Activated T-helper 1 cell treated with anti-CD3 and anti-CD28 coated beads, Interleukin-12 subunit alpha, Interleukin-12 subunit beta, Interleukin-2, Interleukin-4 antibody, amounts not matched to agents 30 ng/mL and 10 ng/mL and 1 ng/mL, durations not matched to agents 14 hours and 24 hours and 36 hours (primary cell): ENCODE measurements at places on chromosomes 11 and 22. TPM values are rescaled to one million over a fixed set of nuclear protein-coding genes. Genes with fewer than 3 reads are reported as not detected.
A peak's percentile ranks its signal among the peaks of the same experiment; 100 is the strongest.

GRCh38 chr11:9529334-9529650 is 44.2 kb upstream of the WEE1 start:
- H3K36me3 ChIP-seq: peaks cover 21% of the 10 kb centered on the region
- H3K27me3 ChIP-seq: no peaks in the 10 kb centered on the region
- no peak overlapping the region for H3K4me3 ChIP-seq
- H3K27ac ChIP-seq: no peak overlapping the region

- H3K4me3 ChIP-seq: no peak overlapping the region
- no peaks in the 10 kb centered on the region for H3K4me1 ChIP-seq
- H3K27ac ChIP-seq: no peak overlapping the region
- H3K36me3 ChIP-seq: no peaks in the 10 kb centered on the region
- no peaks in the 10 kb centered on the region for H3K27me3 ChIP-seq
Observed at GRCh38 chr11:102244681-102245409, 72.4 kb upstream of the BIRC3 start.

- H3K4me3 ChIP-seq: no peak overlapping the region
- H3K27me3 ChIP-seq: no peaks in the 10 kb centered on the region
- H3K4me1 ChIP-seq: peaks cover 7% of the 10 kb centered on the region
Observed at GRCh38 chr22:38226853-38227649, 25.3 kb downstream of the MAFF start.

DNA sequence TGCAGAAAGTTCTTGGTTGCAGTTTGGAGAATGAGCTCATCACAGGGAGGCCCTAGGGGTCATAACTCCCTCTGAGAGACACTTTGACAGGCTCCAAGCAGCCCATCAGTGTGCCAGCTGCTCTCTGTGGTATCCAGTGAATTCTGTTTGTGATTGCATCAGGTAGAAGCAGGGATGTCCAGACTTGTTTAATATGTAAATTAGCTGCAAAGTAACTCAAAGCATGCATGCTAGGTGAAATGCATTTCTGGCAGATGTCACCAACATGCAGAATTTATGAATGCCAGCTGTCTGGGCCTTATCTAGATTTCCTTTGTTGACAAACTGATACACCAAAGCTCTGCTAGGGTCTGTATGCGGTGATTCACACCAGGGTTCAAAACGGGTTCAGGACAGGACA is 123.6 kb upstream of the MTNR1B start:
- H3K4me3 ChIP-seq: no peak overlapping the region
- DNase-seq: no peak
- H3K36me3 ChIP-seq: no peaks in the 10 kb centered on the region

DNA sequence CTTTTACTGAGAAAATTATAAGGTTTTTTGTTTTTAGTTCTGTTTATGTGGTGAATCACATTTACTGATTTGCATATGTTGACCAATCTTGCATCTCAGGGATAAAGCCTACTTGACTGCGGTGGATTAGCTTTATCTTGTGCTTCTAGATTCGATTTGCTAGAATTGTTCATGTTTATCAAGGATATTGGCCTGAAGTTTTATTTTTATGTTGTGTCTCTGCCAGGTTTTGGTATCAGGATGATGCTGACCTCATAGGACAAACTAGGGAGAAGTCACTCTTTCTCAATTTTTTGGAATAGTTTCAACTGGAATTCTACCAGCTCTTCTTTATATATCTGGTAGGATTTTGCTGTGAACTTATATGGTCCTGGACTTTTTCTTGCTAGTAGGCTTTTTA is 504.8 kb downstream of the ETS1 start:
- no peaks in the 10 kb centered on the region for H3K36me3 ChIP-seq
- DNase-seq: no peak
- H3K27me3 ChIP-seq: peaks cover 5% of the 10 kb centered on the region
- no peak overlapping the region for H3K4me3 ChIP-seq
- no peak overlapping the region for H3K27ac ChIP-seq

GRCh38 chr11:929405-929804 is 3.7 kb downstream of the AP2A2 start:
- no peak overlapping the region for H3K4me3 ChIP-seq
- H3K27me3 ChIP-seq: no peaks in the 10 kb centered on the region
- H3K4me1 ChIP-seq: peaks cover 45% of the 10 kb centered on the region
- H3K36me3 ChIP-seq: peaks cover 4% of the 10 kb centered on the region
- no peak overlapping the region for H3K27ac ChIP-seq
- no peak for DNase-seq

DNA sequence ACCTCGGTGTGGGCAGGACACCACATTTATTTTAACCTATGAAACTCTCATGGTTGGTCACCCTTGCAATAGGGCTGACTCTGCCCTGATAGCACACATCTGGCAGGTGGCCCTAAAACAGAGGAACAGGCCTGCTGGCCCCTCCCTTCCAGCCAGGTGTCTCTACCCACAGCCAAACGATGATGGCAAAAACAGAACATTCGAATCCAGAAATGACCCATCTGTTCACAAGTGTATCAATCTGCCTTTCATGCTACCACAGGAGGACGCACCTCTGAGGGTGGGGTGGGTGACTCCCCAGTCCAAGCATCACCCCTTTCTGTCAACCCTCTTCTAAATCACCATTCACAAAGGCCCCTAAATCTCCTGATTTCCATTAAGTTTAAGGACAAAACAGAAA is 118.1 kb downstream of the ETS1 start:
- H3K36me3 ChIP-seq: peaks cover 88% of the 10 kb centered on the region
- peak overlapping the region; percentile 83 for H3K4me3 ChIP-seq
- H3K27me3 ChIP-seq: no peaks in the 10 kb centered on the region
- H3K4me1 ChIP-seq: peaks cover 98% of the 10 kb centered on the region
- H3K27ac ChIP-seq: peak overlapping the region; percentile 95

- H3K4me3 ChIP-seq: no peak overlapping the region
- H3K27me3 ChIP-seq: peaks cover 25% of the 10 kb centered on the region
- H3K4me1 ChIP-seq: no peaks in the 10 kb centered on the region
- H3K27ac ChIP-seq: no peak overlapping the region
- DNase-seq: no peak
Observed at GRCh38 chr11:2130881-2131352, 8.3 kb downstream of the IGF2 start.

DNA sequence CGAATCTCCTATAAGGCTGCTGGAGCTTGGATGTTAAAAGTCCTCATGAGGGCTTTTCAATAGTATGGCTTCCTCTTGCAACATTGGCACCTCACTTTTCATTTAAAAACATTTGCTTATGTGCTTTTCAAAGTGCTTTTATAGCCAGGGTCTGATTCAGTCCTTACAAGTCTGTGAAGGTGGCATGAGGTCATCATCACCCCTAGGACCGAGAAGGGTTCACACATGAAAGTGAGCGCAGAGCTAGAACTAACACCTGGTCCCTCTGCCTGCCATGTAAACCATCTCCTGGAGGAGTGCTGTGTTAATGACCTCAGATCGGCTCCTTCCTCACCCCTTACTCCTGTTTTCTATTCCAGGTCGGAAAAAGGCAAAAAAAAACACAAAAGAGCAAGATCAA is 12.2 kb upstream of the LMO2 start:
- H3K36me3 ChIP-seq: no peaks in the 10 kb centered on the region
- no peak for DNase-seq
- peaks cover 5% of the 10 kb centered on the region for H3K4me1 ChIP-seq
- no peak overlapping the region for H3K27ac ChIP-seq
- no peak overlapping the region for H3K4me3 ChIP-seq

- H3K36me3 ChIP-seq: no peaks in the 10 kb centered on the region
- no peak for DNase-seq
- H3K4me3 ChIP-seq: no peak overlapping the region
- H3K4me1 ChIP-seq: no peaks in the 10 kb centered on the region
Observed at GRCh38 chr11:71178076-71178475, 74.3 kb downstream of the SHANK2 start.

DNA sequence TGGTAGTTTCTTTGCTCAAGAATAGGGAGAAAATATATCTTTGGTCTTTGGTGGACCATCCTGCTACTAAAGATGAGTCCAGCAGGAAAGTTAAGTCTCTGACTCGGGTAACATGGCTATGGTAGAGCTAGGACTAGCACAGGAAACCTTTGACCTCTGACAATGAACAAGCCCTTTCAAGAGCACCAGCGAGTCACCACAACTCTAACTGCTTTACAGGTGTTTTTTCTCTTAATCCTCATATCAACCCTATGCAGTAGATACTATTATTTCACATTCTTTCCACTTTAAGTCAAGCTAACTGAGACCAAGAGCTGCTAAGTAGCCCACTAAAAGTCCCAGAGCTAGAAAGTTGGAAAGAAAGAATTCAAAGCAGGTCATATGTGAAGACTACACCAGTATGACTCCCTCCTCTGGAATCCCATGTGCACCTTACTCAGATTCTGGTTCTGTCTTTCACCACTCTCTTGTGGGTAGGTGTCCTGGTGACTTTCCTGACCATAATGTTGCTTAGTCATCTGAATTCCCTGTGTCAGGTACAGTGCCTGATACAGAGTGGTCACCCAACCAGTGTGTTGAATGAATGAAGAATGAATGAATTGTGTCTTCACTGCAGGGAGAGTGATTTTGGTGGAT is 53.8 kb upstream of the ME3 start:
- H3K4me1 ChIP-seq: no peaks in the 10 kb centered on the region
- no peak overlapping the region for H3K27ac ChIP-seq
- no peaks in the 10 kb centered on the region for H3K36me3 ChIP-seq

GRCh38 chr11:35794850-35795249 is 132.3 kb downstream of the TRIM44 start:
- no peaks in the 10 kb centered on the region for H3K4me1 ChIP-seq
- no peak overlapping the region for H3K27ac ChIP-seq
- no peak overlapping the region for H3K4me3 ChIP-seq
- peaks cover 2% of the 10 kb centered on the region for H3K36me3 ChIP-seq

- peaks cover 13% of the 10 kb centered on the region for H3K36me3 ChIP-seq
- peaks cover 2% of the 10 kb centered on the region for H3K27me3 ChIP-seq
- H3K27ac ChIP-seq: no peak overlapping the region
- no peak for DNase-seq
- peaks cover 4% of the 10 kb centered on the region for H3K4me1 ChIP-seq
- H3K4me3 ChIP-seq: no peak overlapping the region
Observed at GRCh38 chr11:60874421-60875365, 7.4 kb downstream of the ZP1 start.

DNA sequence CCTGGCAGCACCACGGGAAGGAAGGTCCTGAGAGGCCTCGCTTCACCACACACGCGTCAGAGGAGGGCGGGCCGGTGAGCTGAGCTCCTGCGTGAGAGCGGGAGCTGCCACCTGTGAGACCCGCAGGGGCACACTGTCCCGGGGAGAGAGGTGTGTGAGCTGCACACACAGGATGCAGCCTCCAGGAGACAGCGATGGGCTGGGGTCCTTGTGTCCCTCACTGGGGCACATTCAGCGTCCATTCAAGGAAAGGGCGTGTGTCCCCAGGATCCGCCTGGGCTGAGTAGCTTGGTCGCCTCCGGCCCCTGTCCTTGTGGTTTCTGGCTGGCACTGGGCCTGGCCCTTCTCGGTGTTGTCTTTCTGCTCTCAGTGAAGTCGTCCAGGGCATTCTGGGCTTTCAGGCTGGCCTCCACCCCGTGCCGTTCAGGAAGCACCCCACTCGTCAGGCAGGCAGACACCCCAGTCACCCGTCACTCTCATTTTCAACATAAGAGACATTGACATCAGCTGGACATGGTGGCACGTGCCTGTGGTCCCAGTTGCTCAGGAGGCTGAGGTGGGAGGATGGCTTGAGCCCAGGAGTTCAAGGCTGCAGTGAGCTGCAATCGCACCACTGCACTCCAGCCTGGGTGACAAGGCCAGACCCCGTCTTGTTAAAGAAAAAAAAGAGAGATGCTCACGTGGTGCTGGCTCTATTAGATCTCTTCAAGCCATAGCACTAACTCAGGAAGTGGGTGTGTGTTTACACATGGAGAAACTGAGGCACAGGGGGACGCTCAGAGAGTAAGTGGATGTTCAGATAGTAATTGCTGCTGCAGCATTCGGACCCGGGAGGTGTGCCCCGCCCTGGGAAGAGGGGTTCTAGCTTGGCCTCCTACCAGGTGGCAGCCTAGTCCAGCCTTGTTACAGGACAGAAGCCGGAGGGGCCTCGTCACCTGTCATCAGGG is 1081.6 kb downstream of the BRD1 start:
- DNase-seq: no peak
- no peaks in the 10 kb centered on the region for H3K27me3 ChIP-seq
- H3K36me3 ChIP-seq: no peaks in the 10 kb centered on the region
- H3K27ac ChIP-seq: no peak overlapping the region
- H3K4me3 ChIP-seq: no peak overlapping the region

DNA sequence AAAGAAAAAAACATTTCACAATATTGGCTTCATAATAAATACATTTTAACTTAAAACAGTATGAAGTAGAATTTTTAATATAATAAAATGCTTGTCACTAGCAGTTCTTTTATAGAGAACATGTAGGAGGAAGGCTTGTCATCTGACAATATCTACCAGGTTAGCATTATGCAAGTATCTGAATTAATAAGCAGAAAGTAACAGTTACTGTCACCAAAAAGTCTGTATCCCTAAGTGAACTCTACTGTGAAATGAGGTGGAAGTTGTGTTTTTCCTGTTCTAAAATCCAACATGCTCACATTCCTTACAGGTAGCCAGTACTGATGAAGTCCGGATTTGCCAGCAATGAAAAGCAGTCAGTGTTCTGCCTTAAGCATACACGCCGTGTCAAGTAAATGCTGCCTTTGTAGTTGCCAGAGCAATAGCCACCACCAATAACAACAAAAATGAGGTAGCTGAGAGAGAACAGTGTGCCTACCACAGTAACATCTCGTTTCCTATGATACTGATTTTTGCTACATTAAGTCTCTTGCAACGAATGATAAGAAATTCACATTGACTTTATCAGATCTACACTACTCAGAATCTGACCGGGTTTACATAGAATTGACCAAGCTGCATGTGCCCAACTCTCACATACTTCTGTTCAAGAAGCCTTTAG is 95.5 kb downstream of the SIK3 start:
- peaks cover 62% of the 10 kb centered on the region for H3K4me1 ChIP-seq
- H3K36me3 ChIP-seq: peaks cover 19% of the 10 kb centered on the region
- peak overlapping the region; percentile 81 for H3K27ac ChIP-seq
- H3K27me3 ChIP-seq: no peaks in the 10 kb centered on the region
- peak overlapping the region; percentile 26 for H3K4me3 ChIP-seq
- DNase-seq: no peak

- no peaks in the 10 kb centered on the region for H3K27me3 ChIP-seq
- H3K4me1 ChIP-seq: no peaks in the 10 kb centered on the region
- peaks cover 7% of the 10 kb centered on the region for H3K36me3 ChIP-seq
- H3K4me3 ChIP-seq: no peak overlapping the region
- H3K27ac ChIP-seq: no peak overlapping the region
Observed at GRCh38 chr22:17883356-17883755, 109.1 kb upstream of the BID start.

GRCh38 chr11:27868226-27868625 is 168.0 kb upstream of the BDNF start:
- no peaks in the 10 kb centered on the region for H3K27me3 ChIP-seq
- H3K27ac ChIP-seq: no peak overlapping the region
- DNase-seq: no peak
- H3K4me3 ChIP-seq: no peak overlapping the region

Gene TREH
- total RNA-seq: not detected in 2 replicates

Gene MS4A4E
- total RNA-seq: not detected in 2 replicates

Gene P2RX3
- total RNA-seq: not detected in 2 replicates

Gene ALDH3B2
- total RNA-seq: not detected in 2 replicates

Gene ARHGAP20
- not detected in 2 replicates for total RNA-seq

Gene IL17REL
- total RNA-seq: 0.05 TPM in 1 of 2 replicates, not detected in the other

Gene SYNGR1
- not detected in 2 replicates for total RNA-seq

Gene FAM83F
- 0.05 and 0.39 TPM in 2 replicates for total RNA-seq

Gene AAMDC
- 1.5 and 2.4 TPM in 2 replicates for total RNA-seq

Gene TMEM184B
- 36.6 and 39.1 TPM in 2 replicates for total RNA-seq

Gene KRTAP5-7
- total RNA-seq: 0.23 TPM in 1 of 2 replicates, not detected in the other
